Cardiac muscle cell (in vitro differentiated cells and primary cell): ENCODE measurements at places on chromosomes 4 and X. TPM values are rescaled to one million over a fixed set of nuclear protein-coding genes. Genes with fewer than 3 reads are reported as not detected.

DNA sequence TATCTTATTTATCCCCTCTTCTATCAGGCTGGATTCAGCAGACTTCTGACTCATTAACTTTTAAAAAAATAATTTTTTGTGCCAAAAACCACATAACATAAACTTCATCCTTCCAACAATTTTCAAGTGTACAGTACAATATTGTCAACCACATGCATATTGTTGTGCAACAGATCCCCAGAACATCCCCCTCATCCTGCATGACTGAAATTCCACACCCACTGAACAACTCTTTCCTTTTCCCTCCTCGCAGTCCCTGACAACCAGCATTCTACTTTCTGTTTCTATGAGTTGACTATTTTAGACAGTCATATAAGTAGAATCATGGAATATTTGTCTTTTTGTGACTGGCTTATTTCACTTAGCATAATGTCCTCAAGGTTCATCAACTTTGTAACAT is 2.2 kb upstream of the MID2 start:
- no peaks in the 10 kb centered on the region for H3K36me3 ChIP-seq
- H3K4me3 ChIP-seq, result no peak overlapping the region
- H3K27ac ChIP-seq, result no peak overlapping the region
- no peak for DNase-seq
- H3K4me1 ChIP-seq, result peaks cover 10% of the 10 kb centered on the region

DNA sequence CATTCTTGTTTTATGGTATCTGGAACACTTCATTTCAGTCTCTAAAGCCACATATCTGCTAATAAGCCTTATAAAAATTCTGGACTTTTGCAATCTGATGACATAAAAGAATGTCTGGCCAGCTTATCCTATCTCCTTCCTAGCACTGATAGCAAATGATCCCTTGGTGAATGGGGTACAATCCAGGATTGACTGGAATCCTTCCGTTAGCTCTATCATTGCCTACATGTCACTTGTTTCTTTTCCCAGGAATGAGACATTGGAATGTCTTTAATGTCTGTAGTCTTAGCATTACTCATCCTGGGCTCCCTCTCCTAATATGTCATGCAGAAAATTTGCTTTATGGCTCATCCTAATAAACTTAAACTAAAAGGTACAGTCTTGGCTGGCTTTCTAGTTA is 14.8 kb upstream of the PABPC4L start:
- H3K4me3 ChIP-seq, result no peak overlapping the region
- no peaks in the 10 kb centered on the region for H3K27me3 ChIP-seq
- DNase-seq, result peak; percentile 46
- no peaks in the 10 kb centered on the region for H3K4me1 ChIP-seq
- H3K27ac ChIP-seq, result no peak overlapping the region

ARSJ gene
- 0.30 and 0.85 TPM in 2 replicates for total RNA-seq

DNA sequence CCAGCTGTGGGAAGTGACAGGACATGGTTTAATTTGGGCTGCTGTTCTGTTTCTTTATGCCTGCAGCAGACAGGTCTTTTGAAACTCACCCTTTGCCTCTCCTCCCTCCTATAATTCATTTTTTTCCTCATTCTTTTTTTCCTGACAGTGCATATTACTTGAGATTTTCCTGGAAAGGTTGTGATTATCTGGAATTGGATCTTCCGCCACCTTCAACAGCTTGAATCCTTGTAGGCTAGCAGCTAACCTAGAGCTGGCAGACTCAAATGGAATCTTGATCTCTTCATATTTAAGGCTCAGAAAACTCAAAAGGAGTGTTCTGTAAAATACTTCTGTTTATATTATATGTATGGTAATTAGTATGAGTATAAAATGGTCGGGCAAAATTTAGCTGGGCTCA is 49.3 kb upstream of the CLCN4 start:
- H3K36me3 ChIP-seq, result no peaks in the 10 kb centered on the region
- H3K4me1 ChIP-seq, result no peaks in the 10 kb centered on the region
- H3K27ac ChIP-seq, result no peak overlapping the region
- no peak overlapping the region for H3K4me3 ChIP-seq
- no peak for DNase-seq

DNA sequence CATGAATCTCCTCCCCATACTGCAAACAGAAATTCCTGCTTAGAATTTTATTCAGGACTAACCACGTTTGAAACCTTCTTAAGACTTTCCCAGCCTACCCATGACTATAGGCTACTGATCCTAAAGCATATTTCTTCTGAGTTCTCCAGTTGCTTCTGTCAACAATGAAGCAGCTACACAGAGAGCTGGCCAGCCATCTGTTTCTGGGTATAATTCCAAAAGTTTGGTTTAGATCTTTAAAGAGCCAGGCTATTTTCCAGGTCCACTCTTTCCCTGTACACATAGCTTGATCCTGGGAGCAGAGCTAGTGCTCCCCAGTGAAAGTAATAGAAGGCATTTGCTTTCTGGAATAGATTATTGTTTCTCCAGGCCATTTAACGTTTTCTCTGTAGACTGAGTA is 4.0 kb upstream of the ITM2A start:
- no peak for DNase-seq
- H3K4me1 ChIP-seq, result no peaks in the 10 kb centered on the region
- H3K27ac ChIP-seq, result no peak overlapping the region
- no peaks in the 10 kb centered on the region for H3K36me3 ChIP-seq

GRCh38 chrX:11100281-11101035 is 10.7 kb upstream of the HCCS start:
- peaks cover 9% of the 10 kb centered on the region for H3K4me1 ChIP-seq
- peak; percentile 70 for DNase-seq
- no peaks in the 10 kb centered on the region for H3K27me3 ChIP-seq
- H3K4me3 ChIP-seq, result no peak overlapping the region

GRCh38 chr4:18366892-18367291 is 345.3 kb upstream of the LCORL start:
- H3K36me3 ChIP-seq, result no peaks in the 10 kb centered on the region
- no peaks in the 10 kb centered on the region for H3K27me3 ChIP-seq
- DNase-seq, result peak; percentile 45
- H3K27ac ChIP-seq, result no peak overlapping the region
